ENCODE measurements at places on chromosomes 2 and 18. TPM values are rescaled to one million over a fixed set of nuclear protein-coding genes. Genes with fewer than 3 reads are reported as not detected.

GRCh38 chr2:18473241-18474181 lies 86.9 kb downstream of the RDH14 start:
- no peak overlapping the region for H3K27ac ChIP-seq
- H3K4me1 ChIP-seq, result no peaks in the 10 kb centered on the region
- H3K27me3 ChIP-seq, result peaks cover 6% of the 10 kb centered on the region
- DNase-seq, result no peak
- no peak overlapping the region for H3K4me3 ChIP-seq

DNA sequence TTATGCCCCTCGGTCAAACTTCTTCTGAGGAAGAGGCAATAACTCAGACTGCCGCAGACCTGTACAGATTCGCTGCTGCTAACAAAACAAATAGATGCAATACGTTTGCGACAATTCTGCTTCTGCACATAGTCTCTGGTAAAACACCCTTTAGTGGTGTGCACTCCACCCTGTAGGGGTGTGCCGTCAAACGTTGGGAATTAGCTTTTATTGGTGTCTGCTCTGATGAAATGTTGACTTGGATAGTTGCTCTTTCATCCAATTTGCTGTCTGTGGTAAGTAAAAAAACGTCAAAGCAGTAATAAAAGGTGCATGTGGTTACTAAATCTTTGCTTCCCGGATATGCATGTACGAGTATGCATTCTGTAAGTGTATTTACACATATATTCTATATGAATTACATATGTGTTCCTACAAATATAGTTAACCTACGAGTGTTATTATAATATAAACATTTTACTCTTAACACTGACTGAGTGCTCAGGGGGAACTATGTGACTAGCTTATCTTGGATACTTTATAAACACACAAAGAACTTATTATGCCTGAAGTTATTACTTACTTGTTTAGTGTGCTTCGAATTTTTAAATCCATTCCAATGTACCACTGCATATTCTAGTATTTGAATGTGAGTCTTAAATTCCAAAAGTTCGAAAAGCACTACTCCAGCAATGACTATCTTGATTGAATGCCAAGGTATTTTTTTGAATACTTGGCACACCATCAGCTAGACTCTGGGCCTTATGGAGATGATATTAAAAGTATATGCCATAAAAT lies 610.2 kb downstream of the ZEB2 start:
- no peaks in the 10 kb centered on the region for H3K4me1 ChIP-seq
- no peak for DNase-seq
- no peaks in the 10 kb centered on the region for H3K27me3 ChIP-seq
- no peaks in the 10 kb centered on the region for H3K36me3 ChIP-seq

- peaks cover 26% of the 10 kb centered on the region for H3K27me3 ChIP-seq
- no peak for DNase-seq
- no peak overlapping the region for H3K27ac ChIP-seq
- 0 out of 2 replicates have a peak, but pooled peaks cover 4% of the 10 kb centered on the region for H3K4me1 ChIP-seq
- H3K36me3 ChIP-seq, result no peaks in the 10 kb centered on the region
These were observed 65.4 kb upstream of the TUBA3E start for GRCh38 chr2:130263606-130264005.

- no peak overlapping the region for H3K4me3 ChIP-seq
- no peak overlapping the region for H3K27ac ChIP-seq
- H3K36me3 ChIP-seq, result no peaks in the 10 kb centered on the region
These were observed 202.9 kb upstream of the TNP1 start for GRCh38 chr2:217062768-217063167.

GRCh38 chr18:22213333-22213973 lies 44.1 kb downstream of the GATA6 start:
- no peaks in the 10 kb centered on the region for H3K4me1 ChIP-seq
- H3K27ac ChIP-seq, result no peak overlapping the region
- H3K36me3 ChIP-seq, result no peaks in the 10 kb centered on the region
- no peaks in the 10 kb centered on the region for H3K27me3 ChIP-seq
- no peak overlapping the region for H3K4me3 ChIP-seq
- DNase-seq, result peak; percentile 1

DNA sequence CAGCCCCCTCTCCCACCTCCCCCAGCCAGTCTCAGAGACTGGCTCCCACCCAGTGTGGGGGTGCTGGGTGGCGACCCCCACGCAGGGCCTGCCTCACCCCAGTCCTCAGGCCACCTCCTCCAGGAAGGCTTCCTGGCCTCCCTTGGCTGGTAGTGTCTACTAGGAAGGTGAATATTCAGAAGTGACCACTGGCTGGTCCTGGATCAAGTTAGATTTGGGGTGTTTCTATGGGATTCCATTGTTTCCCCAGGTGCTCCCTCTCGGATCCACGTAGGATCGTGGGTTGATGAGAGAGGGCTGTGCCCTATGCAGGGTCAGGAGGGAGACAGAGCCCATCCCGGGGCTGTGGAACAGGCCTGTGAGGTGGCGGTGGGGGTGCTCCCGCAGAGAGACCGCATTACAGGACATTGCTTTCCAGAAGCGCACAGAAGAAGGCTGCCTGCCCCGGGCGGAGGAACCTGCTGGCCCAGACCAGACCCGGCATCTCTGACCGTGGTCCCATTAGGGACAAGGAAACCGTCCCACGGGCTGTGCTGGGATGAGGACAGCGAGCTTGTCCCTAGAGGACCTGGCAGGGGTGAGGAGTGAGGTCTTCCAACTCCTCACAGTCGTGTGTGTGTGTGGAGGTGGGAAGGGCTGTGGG lies 3.3 kb downstream of the PDCD1 start:
- H3K4me1 ChIP-seq, result peaks cover 34% of the 10 kb centered on the region
- DNase-seq, result no peak
- no peak overlapping the region for H3K27ac ChIP-seq
- H3K36me3 ChIP-seq, result no peaks in the 10 kb centered on the region
- peaks cover 5% of the 10 kb centered on the region for H3K27me3 ChIP-seq
- no peak overlapping the region for H3K4me3 ChIP-seq

RTP5 gene
- not detected for total RNA-seq

PRKAG3 gene
- total RNA-seq, result 0.16 TPM

ACTR3 gene
- total RNA-seq, result 165 TPM

CD8B2 gene
- not detected for total RNA-seq

BOLL gene
- 0.38 TPM for total RNA-seq

LIPG gene
- total RNA-seq, result 37.3 TPM
